Activated CD8-positive, alpha-beta memory T cell treated with anti-CD3 and anti-CD28 coated beads for 48 hours (primary cell): ENCODE measurements at places on chromosomes 2 and 18.

DNA sequence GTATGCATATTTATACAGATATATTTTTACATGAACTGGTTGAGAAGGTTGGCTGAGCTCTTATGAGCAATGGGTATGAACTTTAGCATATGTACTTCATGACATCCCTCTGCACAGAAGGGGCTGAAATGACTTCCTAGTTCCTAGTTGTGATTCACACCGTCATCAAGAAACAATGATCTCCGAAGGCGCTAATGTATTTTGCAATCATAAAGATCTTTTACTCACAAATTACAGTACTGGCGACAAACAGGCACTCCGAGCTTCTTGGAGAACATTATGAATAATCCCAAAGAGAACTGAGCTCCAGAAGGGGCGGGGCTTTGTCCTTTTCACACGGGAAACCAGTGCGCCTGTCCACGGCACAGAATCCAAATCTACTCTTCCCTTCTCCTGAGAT lies 18.1 kb downstream of the BCL2 start:
- DNase-seq: no peak

DNA sequence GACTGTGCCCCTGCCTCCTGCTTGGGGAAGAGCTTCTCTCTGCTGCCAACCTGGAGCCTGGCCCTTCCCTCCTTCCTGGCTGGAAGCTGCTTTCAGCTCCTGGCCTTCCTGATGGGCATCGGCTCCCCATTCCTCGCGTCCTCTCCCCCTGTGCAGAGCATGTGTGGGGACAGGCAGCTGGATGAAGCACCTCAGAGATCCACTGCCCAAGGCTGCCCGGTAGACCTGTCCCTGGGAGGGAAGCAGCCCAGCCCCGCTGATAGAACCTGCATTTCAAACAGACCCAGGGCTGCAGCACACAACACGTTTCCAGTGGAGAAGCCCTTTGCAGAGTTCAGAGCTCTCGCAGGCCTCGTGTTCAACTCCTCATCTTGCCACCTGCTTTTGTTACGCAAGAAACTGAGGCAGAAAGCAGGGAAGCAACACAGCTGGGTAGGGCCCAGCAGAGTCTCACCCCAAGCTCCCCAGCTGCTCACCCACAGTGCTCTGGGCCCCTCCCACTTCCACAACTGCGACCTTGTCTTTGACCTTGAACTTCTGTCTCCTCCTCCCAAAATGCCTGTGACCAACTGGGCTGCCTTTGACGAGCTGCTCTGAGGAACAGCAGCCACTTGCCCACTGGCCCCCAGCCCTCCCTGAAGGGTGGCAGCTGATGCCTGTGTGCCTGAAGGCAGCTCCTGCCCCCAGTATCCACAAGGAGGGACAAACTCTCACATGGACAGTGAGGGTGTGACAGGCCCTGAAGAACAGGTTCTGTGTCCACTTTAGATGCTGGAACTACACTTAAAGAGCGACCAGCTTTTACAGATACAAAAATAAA lies 65.5 kb downstream of the PARD6G start:
- no peak for DNase-seq

- DNase-seq: no peak
Observed at GRCh38 chr2:99970292-99970868, 172.0 kb downstream of the AFF3 start.

DNA sequence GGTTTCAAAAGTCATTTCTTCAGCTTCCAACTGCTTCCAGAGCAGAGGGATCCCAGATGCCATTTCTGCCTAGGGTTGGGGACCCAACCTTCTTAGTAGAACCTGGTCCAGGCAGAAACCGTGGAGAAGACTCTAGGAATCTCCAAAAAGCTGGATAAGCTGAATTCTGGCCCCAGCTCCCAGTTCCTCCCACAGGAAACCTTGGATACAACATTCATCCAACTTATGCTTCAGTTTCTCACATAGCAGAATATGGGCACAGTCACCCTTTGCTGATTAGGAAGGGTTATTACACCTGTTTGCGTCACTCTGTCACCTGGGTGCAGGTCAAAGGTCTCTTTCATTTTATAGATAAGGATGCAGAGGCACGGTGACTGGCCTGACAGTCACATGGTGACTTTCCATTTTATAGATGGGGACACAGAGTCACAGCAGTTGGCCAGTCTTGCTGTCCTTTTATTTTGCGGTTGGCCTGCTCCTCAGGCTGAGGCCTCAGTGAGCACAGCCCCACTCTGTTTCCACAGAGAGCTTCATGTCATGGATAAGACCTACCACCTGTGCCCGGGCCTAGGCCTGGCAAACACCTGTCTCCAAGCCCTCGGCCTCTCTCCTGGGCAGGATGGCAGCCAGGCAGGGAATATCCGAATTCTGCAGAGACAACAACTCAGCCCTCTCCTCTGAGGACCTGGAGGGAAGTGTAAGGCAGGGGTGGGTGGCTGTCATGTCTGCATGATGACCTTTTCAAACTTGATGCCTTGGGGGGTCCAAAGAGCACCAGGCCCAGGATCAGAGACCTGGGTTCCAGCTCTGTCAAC lies 148.8 kb downstream of the SMAD7 start:
- DNase-seq: no peak

GRCh38 chr2:43171789-43172188 lies 54.6 kb downstream of the ZFP36L2 start:
- DNase-seq: no peak

- no peak for DNase-seq
Observed at GRCh38 chr2:68743531-68743930, 8.9 kb downstream of the ARHGAP25 start.

DNA sequence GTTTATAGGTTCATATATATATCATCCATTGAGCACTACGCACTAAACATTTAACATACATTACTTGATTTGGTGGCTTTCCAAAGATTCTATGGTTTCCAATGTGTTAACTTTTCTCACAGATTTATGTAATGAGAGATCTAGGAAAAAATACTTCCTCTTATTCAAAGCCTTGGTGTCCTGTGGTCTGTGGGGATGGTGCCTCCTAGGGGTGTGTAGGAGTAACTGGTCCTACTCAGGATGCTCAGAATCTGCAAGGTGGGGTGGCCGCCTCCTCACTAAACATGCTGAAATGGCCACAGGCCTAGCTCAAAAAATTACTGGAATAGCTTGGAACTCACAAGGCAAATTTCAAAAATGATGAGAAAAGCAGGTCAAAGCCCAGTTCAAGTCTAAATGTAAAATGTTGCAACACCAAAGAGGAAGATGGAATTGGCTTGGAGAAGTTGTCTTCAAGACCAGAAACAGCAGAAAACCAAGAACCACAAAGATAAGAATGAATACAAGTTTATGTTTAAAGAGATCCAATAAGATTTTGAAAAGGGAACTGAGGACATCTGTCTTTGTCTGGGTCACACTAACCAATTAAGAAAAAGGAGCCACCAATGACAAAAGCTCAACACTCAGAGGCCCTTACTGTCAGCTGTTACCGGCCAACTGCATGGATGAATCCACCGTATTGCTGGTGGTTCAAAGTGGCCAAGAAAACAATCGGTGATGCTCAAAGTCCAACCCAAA lies 11.5 kb downstream of the GPR55 start:
- no peak for DNase-seq

DNA sequence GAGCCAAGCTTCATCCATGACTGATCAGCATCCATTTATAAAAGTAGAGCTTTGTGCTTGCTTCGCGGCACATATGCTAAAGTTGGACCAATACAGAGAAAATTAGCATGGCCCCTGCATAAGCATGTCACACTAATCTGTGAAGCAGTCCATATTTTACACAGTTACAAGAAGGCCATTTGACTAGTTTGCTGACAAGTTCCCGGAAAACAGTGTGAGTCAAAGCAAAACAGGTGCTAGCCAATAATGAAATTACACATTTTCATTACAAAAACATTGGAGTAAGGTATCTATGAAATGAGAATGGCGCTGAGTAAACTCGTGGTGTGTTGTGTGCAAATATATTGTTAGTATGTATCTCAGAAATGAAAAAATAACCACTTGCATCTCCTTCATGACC lies 4.7 kb downstream of the ANKRD62 start:
- DNase-seq: no peak

DNA sequence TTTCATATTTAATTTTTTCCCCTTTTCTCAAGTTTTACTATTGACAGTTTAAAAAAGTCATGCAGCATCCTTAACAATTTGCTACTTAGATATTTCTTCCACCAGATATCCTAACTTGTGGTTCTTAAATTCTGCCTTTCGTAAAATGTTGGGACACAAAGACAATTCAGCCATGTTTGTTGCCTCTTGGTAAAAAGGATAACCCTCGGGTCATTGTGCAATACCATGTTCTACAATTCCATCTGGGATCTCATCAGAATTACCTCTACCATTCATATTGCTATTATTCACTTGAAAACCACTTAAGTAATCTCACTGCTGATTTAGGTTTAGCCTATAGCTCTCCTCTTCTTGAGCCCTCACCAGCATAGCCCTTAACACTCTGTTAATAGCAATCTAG lies 13.2 kb upstream of the REG1B start:
- DNase-seq: no peak

DNA sequence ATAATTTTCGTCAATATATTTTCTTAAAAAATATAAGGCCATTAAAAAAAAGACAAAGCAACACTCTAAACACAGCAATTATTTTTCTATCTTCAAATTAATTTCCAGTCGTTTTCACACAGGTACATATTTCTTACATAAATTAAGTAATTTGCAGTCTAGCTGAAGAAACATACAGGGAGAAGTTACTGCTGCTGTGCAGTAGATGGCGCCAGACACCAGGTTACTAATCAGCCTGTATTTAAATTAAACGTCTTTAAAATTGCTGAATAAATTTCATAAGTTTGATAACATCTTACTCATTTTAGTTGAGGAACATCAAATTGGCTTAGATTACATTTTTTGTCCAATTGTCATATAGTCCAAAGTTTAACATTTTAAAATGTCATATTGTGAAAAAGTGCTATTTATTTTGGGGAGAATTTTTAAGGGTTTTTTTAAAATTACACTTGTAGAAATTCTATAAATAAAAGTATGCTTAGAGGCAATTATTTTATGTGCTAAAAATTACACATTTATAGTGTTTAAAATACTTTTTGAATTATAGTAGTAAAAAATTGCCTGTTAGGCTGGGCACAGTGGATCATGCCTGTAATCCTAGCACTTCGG lies 88.4 kb downstream of the PMAIP1 start:
- DNase-seq: no peak

- DNase-seq: no peak
Observed at GRCh38 chr2:169395821-169396374, 33.6 kb upstream of the LRP2 start.

DNA sequence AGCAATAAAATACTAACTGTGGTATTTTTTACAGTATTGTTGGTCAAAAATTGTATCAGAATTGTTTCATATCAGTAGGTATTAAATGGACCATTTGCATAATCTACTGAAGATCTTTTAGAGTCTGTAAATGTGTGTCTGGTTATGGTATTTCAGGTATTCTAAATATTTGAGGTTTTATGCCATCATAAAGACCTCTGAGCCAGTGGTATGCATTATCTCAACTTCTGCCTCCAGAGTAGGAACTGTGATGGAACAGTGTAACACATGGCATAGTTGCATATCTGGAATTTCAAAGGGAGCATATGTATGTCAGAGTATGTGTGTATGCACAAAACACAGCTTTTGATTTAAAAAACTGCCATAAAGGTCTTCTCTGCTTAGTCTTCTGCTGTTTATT lies 15.4 kb downstream of the GREB1L start:
- no peak for DNase-seq

- no peak for DNase-seq
Observed at GRCh38 chr2:193240752-193241151, 1046.0 kb upstream of the TMEFF2 start.

DNA sequence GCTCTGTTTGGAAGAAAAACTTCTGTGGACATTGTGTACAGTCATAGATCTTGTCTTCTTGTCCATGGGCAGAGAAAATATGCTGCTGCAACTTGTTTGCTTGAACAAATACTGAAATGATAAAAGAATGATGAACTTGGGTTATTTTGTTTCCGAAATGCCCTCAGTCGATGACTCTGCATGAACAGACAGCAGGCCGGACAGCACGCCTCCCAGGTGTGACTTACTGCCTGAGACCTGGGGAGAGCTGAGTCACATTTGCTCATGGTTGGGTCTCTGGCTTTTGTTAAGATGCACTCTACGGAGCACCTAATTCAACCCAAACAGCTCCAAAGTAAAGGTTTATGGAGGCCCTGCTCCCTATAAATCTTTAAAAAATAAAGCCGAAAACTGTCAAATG lies 262.5 kb downstream of the ZNF521 start:
- DNase-seq: no peak
